ENCODE measurements at places on chromosomes 3 and 15. TPM values are rescaled to one million over a fixed set of nuclear protein-coding genes. Genes with fewer than 3 reads are reported as not detected.
A peak's percentile ranks its signal among the peaks of the same experiment; 100 is the strongest.

- no peak for DNase-seq
These were observed 220.0 kb downstream of the SV2B start for GRCh38 chr15:91320101-91320500.

DNA sequence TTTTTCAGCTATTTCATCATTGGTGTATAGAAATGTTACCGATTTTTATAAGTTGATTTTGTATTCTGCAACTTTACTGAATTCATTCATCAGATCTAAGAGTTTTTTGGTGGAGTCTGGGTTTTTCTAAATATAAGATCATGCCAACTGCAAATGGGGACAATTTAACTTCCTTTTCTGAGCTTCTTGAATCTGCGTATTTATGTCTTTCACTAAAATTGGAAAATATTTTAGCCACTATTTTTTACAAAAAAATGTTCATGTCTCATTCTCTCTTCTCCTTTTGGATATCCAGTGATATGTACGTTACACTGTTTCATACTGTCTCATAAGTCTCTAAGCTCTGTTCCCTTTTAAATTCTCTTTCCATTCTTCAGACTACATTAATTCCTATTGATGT is 123.8 kb downstream of the ISL2 start:
- DNase-seq = no peak

GRCh38 chr15:100695048-100695447 is 92.7 kb downstream of the ASB7 start:
- no peak for DNase-seq

DNA sequence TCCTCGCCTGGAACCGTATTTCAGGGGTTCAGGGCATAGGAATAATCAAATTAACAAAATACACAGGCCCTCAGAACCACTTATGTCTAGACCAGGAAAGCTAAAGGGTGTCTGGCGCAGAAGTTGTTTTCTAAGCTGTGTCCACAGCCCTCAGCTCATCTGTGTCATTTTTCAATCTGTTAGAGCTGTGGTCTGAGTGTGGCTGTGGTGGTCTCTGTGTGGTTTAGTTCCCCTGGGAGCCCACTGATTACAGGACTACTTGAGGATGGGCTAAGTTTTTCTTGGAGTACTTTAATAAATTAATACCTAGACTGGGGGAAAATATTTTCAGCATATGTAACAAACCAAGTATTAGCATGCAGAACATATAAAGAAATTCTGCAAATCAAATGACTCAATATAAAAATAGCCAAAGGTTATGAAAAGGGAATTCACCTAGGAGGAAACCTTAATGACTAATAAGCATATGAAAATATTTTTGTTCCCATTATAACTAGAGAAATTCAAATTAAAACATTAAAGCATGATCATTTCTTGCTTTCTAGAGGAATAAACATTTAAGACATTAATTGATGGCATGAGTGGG is 186.3 kb downstream of the SATB1 start:
- no peak for DNase-seq

GRCh38 chr15:92772061-92772460 is 116.5 kb upstream of the FAM174B start:
- no peak for DNase-seq

- no peak for DNase-seq
These were observed 183.5 kb upstream of the C2CD4B start for GRCh38 chr15:62348623-62349022.

DNA sequence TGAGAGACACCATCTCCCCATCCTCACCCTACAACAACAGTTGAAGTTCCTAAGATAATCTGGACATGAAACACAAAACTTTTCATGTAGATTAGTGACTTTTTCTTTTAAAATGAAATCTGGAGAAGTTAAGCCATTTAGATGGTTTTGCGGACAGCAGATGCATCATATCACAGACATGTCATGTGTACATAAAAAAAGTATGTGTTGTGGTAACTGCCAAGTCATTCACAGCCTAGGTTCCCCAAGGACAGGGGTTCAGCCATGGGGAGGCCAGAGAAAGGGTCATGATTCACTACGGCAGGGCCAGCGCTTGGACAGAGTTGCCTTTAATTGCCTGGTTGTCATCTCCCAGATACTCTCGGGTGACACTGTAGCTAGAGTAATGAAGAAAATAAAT is 163.2 kb downstream of the PDZRN3 start:
- DNase-seq = peak; percentile 29

DNA sequence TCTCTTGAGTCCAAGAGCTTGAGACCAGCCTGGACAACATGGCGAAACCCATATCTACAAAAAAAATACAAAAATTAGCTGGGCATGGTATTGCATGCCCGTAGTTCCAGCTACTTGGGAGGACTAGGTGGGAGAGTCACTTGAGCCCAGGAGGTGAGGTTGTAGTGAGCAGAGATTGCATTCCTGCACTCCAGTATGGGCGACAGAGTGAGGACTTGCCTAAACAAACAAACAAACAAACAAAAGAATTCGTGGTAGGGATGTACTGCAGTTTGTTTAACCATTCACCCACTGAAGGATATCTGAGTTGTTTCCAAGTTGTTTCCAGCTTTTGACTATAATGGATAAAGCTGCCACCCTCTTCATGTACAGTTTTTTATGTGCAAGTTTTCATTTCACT is 7.5 kb upstream of the NMD3 start:
- no peak for DNase-seq

DNA sequence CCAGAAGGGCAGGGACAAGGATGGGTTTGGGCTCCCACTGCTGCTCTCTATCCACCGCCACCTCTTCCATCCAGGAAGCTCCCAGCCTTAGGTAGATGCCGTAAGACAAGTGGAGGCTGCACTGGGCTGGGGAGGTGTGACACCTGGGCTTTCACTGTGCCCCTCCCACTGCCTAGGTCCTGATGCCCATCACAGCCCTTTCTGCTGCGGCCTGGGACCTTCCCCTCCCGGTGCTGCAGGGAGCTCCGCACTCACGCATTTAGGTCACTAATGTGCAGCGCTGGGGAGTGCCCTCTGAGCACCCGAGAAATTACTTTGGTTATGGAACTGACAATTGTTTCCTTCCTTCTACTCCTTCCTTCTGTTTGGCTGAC is 850 bp downstream of the LTF start:
- no peak for DNase-seq

DNA sequence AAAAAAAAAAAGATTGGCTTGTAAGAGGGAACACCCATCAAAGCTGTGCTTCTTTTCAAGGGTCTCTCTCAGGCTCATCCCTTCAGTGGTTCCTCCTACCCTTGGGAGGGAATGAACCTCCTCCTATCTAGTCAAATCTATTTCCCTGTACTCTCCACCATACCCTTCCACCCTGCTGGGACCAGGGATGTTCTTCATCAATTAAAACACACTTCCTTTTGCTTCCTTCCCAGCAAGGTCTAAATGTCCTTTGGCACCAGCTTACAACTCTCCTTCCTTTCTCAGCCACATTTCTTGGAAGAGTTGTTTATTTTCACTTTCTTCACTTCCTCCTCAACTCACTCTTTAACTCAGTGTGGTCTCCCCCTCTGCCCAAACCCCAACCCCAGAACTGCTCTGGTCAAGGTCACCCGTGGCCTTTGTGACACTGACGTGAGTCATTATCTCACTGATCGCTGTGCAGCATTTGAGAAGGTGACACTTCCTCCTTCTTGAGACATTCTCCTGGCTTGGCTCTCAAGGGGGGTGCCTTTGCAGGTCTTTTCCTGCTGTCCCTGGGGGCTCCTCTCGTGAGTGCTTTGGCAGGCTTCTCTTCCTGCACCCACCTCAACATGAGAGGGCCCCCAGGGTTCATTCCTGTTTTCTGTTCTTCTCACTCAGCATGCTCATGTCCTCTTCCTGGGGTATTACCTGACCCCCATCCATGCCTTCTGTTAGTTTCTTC is 210.5 kb upstream of the TLE3 start:
- DNase-seq = no peak

GRCh38 chr3:73611176-73611575 is 13.6 kb downstream of the PDZRN3 start:
- DNase-seq = no peak

DNA sequence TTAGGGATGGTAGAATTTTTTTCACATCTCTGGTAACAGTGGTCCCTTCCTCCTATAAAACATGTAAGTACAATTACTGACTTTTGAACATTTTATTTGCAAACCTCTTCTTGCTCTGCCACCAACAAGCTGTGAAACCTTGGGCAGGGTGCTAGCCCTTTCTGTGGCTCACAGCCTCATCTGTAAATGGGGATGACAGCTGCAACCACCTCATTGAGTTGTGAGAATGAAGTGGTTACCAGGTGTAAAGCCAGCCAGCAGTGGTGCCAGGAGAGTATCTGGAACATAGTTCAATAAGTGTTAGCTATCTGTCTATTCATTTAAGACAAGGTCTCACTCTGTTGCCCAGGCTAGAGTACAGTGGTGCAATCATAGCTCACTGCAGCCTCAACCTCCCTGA is 278.1 kb downstream of the ERC2 start:
- DNase-seq = no peak

- peak; percentile 79 for DNase-seq
These were observed 125.5 kb downstream of the GADL1 start for GRCh38 chr3:30768703-30769550.

The SAMD7 gene
- total RNA-seq = not detected

The STAC gene
- total RNA-seq = 0.13 TPM

The TIMP4 gene
- total RNA-seq = 72.8 TPM

The CLDN18 gene
- total RNA-seq = 47.9 TPM

The CHRM5 gene
- not detected for total RNA-seq

The PCNP gene
- 108 TPM for total RNA-seq

Measured in left cardiac atrium (tissue), 4 donors.